HTR-8/SVneo (cell line): ENCODE measurements at places on chromosomes 16 and 17.

GRCh38 chr16:84367750-84368307 lies 509 bp upstream of the ATP2C2 start:
- no peak for DNase-seq

DNA sequence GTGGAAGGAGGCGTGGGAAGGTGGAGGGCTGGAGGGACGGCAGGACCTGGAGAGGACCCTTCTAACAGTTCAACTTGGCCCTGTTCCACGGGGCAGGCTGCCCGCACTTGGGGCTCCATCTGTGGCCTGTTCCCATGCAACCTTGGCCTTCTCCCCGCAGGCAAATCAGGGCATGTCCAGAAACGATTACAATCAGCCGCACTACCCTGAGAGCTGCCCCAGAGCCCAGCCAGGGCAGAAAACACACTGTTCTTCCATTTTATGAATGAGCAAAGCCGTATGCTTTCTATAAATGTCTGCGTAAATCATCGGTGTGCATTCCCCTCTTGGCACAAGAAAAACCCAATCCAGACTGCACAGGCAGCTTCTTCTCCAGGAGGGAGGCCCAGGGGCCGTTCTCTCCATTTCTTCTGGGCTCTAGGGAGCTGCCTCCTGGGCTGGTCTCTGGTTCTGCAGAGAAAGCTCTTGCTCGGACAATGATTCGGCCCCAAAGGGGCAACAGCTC lies 228.7 kb downstream of the SOX9 start:
- DNase-seq, result no peak

- no peak for DNase-seq
These were observed 20.5 kb downstream of the LASP1 start for GRCh38 chr17:38890410-38890746.

DNA sequence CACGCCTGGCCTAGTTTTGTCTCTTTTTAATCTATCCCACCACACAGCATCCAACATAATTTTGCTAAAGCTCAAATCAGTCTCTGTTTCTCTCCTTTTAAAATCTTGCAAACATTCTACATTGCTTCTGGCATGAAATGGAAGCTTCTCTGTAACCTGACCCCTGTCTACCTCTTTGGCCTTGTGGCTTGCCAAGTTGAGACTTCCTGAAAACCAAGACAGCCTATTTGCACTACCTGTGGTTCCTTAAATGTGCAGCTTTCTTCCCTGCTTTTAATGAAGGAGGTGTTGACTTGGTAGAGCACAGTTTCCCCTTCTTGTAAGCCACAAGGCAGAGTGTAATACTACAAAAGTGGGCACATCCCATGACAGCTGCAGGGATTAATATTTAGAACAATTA lies 6.0 kb upstream of the CCL3 start:
- DNase-seq, result no peak

DNA sequence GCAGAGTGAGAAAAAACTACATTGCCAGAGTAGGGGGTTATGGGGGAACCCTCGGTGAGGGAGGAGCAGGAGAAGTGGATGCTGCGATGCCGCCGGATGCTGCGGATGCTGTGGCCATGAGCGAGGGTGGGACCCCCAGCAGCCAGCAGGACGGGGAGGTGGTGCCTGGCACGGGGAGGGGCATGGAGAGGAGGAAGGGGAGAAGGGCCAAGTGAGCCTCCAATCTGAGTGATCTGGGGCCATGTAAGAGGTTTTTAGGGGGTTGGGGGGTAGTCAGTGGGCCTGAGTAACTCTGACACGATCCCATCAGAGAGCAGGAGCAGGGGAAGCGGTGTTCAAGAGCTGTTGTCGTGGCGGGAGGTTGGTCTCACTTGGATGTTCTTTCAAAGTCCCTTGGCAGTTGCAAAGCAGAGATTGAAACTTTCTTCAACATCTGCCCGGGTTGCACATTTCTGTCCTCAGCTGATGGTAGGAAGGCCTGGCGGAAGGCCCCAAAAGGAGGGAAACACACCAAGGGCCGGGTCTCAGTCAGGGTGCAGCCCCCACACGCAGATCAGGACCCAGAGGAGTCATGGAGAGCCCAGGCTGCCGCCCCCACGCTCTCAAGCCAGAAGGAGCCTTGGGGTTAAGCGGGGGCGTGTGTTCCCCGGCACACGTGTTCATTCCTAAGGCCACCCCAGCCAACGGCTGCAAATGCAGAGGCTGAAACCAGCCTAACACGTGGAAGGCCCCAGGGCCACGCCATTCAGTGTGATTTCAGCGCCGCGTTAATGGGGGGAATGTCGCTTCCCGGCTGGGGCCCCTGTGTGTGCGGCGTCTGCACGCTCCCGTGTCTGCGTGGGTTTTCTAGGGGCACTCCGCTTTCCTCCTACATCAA lies 81.7 kb downstream of the ZDHHC7 start:
- DNase-seq, result no peak

- no peak for DNase-seq
These were observed 156.4 kb upstream of the CCL2 start for GRCh38 chr17:34098699-34099098.

DNA sequence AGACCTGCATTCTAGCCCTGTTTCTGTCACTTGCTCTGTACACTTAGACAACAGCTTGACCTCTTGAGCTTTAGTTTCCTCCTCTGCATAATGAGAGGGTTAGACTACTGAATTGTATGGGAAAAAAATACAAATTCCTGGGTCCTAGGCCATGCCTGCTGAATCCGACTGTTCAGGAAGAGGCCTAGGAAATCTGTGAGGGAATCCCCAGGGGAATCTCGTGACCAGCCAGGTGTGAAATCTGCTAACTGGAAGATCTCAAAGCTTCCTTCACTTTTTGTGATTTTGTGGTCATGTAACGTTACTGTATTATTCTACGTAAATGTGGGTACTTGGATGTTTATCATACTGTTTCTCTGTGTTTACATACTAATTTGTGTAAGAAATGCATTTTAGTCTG lies 58.2 kb downstream of the CYLD start:
- DNase-seq, result no peak

DNA sequence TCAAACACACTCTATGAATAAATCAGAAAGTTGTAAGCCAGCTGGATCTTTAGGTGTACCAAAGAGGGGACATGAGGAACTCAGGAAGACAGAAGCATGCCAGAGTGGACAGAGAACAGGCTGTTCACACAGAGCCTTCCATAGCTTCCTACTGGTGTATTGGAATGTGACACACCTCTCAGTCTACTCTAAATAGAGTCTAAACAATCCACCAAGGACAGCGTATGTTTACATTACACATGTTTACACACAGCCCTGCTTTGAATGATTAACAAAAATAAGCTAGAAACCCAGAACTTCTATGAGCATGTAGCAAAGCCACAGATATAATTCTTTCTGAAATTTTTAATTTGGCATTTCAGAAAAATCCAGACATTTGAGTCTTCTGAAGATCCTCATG lies 1279.0 kb upstream of the CDH8 start:
- no peak for DNase-seq

- peak; percentile 78 for DNase-seq
These were observed 107.0 kb upstream of the CACNG5 start for GRCh38 chr17:66727634-66728570.

DNA sequence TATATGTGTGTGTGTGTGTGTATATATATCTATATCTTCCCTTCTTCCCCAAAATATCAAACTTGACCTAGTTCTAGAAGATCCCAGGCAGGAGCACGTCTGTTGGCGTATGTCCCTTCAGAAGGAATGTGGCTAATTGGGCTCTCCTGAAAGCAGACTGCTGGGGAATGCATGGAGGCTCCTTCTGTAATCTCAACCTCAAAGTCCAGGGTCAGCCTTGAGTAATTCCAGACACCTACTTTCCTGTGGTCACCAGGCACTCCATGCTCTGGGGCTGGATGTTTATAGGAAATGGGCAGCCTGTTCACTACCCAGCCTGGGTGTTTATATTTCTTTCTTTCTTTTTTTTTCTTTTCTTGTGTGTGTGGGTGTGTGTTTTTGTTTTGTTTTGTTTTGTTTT lies 13.4 kb downstream of the BCO1 start:
- DNase-seq, result no peak

DNA sequence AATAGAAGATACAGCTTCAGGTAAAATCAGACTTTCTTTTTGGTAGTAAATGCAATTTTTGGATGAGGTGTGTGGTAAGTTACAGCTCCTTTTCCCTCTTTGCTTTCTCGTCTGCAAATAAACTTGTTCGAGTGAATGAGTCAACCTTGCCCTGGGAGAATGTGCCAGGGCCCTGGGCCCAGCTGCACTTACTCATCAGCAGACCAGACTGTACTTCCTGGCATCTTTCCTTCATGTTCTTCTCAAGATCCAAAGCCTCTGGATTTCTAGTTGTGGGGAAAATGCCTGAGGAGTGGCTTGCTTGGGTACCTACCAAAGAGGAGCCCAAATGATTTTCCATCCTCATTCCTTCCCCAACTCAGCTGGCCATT lies 5.4 kb upstream of the G6PC1 start:
- DNase-seq, result peak; percentile 68

GRCh38 chr17:39517224-39517623 lies 55.9 kb downstream of the CDK12 start:
- no peak for DNase-seq

DNA sequence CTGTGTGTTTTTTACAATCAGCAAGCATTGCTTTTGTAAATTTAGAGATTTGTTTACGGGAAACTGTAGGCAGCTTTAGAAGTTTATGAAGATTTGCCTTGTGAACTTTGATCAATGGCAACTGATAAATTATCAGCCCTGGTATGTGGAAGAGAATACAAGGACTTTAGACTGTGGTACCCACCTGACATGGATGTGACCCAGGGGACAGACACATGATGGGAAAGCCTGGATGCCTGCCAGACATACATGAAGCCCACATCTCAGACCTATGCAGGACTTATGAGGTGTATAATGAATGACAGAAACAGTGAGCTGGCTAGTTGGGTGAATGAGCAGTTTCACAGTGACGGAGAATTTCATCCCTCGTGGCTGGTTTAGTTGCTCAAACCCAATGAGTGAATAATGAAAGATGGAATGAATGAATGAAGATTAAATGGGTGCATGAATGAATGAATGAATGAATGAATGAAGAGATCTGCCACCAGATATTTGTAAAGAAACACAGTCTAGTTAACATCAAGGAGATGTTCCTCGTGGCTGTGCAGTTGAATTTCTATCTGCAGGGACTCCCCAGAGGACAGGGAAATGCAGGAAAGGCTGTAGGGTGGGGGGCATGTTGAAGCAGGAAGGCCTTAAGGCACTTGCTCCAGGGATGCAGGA lies 7.6 kb downstream of the TMEM92 start:
- no peak for DNase-seq
